ENCODE measurements at places on chromosomes 6 and 20.

DNA sequence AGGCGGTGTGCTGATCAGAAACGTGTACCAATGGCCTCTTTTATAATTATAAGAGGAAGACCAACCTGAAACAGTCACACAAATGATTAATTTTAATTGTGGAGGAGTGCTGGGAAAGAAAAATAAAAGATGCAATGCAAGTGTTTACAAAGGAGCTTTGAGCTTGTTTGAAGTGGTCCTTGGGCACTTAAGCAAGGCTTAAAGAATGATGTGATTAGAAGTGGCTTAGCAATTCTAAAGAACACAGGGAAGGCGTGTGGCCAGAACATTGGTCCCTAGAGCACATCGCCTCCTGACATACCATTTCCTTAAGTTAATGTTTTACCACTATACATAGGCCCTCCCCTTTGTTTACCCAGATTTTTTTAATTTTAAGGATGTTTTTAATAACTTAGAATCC lies 26.1 kb downstream of the PTPN1 start:
- DNase-seq, result no peak

DNA sequence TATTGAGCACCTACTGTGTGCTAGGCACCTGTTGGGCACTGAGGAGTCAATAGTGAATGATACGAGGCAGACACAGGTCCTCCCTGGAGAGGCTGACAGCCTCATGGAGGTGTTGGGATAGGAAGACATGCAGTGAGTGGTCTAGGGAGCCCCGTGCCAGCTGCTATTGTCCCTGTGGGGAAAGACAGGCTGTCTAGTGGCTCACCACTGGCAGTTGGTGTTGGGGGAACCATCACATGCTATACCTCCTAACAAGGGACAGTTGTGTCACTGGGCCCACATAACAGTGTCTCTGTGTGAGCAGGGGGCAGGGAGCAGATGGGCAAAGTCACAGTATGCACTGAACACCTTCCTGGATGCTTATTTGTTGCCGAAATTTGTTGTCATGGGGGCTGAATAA lies 45.9 kb upstream of the CTNNBL1 start:
- DNase-seq, result no peak

- no peak for DNase-seq
Observed at GRCh38 chr6:1129131-1129530, 182.8 kb upstream of the FOXQ1 start.

GRCh38 chr20:4073852-4074741 lies 58.7 kb upstream of the RNF24 start:
- no peak for DNase-seq

GRCh38 chr20:56925082-56925830 lies 296.1 kb downstream of the TFAP2C start:
- DNase-seq, result no peak

GRCh38 chr6:166841216-166841615 lies 115.1 kb downstream of the RNASET2 start:
- DNase-seq, result no peak

- DNase-seq, result no peak
Observed at GRCh38 chr6:142225115-142225514, 76.7 kb upstream of the ADGRG6 start.

DNA sequence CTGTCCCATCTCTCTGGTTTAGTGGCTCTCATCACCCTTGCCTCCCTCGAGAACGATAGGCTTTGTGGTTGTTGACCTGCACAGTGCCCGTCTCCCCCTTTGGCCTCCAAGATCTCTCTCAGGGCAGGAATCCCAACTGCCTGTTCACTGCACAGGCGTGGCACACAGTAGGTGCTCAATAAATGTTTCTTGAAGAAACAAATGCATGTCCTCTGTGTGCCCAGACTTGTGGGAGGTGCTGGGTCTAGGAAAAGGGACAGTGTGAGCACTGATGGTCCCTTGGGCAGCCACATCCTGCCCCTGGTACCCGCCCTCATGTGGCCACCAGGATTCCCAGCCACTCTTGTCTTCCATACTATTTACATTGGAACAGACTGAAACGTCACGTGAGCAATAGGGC lies 2.6 kb upstream of the BPIFB6 start:
- DNase-seq, result no peak

- no peak for DNase-seq
Observed at GRCh38 chr6:65984089-65984488, 277.1 kb upstream of the EYS start.

GRCh38 chr20:35145141-35145564 lies 2.0 kb downstream of the EDEM2 start:
- no peak for DNase-seq

DNA sequence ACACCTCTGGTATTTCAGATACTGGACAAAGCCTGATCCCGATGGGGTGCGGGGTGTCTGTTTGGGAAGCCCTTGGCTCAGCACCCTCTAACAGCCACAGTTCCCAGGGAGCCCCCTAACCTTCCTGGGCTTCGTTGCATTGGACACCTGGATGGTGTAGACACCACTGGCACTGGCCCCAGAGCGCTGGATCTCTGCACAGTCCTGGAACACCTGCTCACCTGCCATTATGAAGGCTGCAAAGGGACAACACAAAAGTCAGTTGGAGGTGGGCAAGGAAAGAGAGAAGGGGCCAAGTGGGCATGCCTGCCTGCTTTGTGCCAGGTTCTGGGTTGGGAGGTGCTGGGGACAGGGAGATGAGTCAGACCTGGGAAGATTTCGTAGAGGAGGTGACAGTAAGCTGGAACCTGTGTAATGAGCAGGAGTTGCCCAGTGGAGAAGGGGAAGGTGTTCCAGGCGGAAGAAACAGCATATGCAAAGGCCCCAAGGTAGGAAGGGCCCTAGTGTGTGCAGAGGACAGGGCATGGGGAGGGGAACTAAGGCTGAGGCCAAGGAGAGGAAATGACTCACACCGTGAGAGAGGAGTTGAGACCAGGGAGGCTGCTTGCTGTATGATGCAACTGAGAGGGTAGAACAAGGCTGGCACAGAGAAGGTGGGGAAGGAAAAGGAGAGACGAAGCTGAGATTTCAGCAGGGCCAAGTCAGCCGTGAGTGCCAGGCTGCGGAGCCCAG lies 34.9 kb downstream of the ANGPT4 start:
- DNase-seq, result no peak

- DNase-seq, result no peak
Observed at GRCh38 chr20:34643928-34644327, 33.0 kb downstream of the PIGU start.

DNA sequence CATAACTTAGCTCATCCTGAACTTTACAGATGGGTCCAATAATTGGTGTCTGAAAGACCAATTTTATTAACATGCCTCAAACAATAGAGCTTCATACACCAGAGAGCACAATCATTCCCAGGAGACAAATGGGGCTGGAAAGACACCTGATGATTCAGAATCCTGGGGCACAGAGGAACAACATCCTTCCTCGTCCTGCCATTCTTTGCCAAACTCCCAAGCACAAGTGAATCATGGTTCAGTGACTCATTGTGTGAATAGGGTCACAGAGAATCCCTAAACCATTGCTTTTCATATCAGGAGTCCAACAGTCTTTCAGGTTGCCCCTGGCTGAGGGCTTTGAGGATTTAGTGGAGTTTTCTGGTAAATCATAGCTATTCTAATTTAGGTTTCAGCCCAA lies 266.4 kb upstream of the BMP2 start:
- no peak for DNase-seq

DNA sequence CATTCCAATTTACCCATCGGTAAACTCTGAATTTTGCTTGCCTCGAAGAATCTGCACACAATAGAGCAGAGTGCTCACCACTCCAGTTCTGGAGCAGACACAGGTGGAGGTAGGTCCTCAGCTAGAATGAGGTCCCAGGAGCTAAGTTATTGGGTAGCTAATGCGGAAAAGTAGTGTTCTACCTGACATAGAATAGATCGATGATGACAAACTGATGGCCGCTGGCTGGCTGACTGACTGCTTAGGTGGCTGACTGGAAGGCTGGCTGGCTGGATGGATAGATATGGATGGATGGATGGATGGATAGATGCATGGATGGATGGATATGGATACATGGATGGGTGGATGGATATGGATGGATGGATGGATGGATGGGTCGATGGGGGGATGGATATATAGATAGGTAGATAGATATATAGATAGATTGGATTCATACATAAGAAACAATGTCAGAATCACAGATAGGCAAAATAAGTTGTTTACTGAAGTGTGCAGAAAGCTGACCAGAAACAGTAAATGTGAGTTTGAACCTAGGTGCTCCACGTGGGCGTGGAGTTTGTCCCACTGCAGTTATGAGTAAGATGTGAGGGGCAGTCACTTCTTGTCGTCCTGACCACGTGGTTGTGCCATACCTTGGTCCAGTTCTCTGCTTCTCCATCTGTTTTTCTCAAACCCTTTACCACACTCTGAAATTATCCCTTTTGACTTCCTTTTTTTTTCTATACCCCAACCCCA lies 62.1 kb downstream of the TBXT start:
- DNase-seq, result no peak

DNA sequence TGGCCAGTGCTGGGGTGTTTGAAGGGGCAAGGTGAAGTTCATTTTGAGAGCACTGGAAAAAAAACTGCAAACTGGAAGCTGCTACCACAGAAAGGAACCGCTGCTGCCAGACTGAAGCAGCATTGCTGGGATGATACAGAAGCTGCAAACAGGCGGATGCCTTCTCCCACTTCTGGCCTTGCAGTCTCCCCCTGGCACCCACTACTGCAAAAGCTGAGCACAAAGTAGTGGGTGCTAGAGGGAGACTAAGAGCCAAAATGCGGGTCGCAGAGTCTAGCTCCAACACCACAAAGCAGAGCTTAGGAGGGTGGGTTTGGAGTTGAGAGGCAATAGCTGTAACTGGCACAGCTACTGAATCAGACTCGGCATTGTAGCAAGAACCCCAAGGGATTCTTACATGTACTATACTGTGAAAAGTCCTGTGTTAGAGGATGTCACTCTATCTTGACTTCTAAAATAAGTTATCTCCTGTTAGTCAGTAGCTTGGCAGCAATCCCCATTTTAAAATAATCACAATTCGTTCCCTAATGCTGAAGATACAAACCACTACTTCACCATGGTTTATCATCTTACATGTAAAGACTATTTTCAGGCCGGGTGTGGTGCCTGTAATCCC lies 44.0 kb upstream of the COL21A1 start:
- no peak for DNase-seq

DNA sequence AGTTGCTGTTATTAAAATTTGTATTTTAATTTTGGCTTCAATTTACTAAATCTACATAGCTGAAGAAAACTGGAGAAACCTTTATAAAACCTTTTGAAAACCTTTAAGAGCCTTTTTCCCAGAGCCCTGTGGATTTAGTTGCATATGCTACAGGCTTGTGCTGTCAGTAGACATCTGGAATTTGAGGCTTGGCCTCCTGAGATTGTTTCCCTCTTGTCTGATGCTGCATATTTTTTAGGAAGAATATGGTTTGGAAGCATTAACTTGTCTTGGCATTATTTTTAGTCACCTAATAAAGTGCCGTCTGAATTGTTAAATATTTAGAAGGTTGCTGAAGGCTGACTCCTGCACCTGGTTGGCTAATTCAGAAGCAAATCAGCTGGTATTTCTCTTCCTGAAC lies 369.4 kb downstream of the UTRN start:
- DNase-seq, result no peak

GRCh38 chr6:79077715-79078074 lies 359 bp downstream of the PHIP start:
- no peak for DNase-seq

DNA sequence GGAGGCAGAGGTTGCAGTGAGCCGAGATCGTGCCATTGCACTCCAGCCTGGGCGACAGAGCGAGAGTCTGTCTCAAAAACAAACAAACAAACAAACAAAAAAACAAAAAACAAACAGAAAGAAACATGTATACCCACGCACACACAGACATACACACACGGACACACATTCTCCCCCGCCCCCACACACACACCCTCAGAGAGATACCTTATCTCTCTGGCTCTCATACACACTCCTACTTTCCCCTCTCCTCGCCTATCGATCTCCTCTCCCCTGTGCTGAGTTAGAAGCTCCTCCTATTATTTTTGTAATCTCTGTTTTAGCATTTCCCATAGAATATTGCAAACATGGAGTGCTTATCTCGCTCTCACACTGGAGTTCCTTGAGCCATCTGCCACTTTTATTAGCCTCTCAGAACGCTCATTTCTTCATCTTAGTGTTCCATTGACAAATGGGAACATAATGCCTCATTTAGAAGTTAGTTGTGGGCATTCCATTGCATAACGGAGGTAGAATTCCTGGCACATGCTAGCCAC lies 144.2 kb upstream of the CITED2 start:
- DNase-seq, result no peak

DNA sequence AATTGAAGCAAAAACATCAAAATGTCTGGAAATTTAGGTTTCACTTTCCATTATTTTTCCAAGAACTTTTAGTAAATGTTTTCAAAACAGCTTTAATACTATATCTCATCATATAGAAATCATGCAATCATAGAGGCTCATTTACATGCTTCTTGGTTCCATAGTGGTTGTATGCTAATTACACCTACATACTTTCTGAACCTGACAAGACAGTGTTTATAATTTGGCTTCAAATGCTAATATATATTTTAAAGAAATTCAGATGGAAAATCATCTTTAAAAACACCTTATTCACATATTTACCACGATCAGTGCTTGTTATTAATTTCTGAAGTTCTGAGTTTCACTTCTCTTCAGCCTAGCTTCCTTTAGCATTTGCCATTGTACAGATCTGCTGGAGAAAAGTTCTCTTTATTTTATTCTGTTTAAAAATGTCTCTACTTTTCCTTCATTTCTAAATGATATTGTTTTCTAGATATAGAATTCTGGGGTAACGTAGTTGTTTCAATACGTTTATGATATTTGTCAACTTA lies 89.9 kb downstream of the PLCB1 start:
- DNase-seq, result no peak

- no peak for DNase-seq
Observed at GRCh38 chr6:1832358-1832757, 222.6 kb downstream of the FOXC1 start.

DNA sequence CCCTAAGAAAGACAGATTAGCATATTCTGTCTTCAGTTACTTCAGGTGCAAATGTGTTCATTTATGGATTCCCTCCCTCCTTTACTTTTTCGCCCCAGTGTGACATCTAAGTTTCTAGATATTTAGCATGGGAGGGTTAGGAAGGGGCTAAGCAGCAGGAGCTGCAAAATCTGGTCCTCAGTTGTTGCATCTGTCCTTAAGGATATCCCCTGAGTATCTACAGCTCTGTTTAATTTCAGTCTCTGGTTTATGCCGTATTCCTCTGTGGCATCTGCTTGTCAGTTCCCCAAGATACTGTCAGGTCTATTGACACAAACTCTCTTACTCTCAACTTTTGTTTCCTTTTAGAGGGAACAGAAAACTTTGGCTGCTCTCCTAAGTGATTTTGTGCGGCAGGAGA lies 754.6 kb upstream of the MAP3K7 start:
- DNase-seq, result no peak

DNA sequence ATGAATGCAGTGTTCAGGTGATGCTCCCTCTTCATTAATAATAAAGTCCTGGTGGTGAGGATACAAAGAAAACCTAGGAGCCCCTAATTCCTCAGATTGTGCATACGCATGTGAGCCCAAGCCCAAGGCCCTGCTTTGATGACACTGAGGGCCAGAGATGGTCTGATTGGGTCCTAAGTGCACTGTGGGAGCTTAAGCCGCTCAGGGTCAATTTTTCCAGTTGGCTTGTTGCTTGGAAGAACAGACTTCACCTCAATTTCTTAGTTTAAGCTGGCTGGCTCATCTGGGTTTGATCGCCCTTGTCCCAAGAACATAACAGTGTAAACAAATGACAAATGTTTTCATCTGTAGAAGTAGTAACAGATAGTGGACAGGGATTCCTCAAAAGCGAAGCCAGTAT lies 41.4 kb downstream of the INSM1 start:
- no peak for DNase-seq

GRCh38 chr6:148972481-148972880 lies 225.7 kb downstream of the UST start:
- DNase-seq, result no peak

- no peak for DNase-seq
Observed at GRCh38 chr6:15363164-15363522, 117.3 kb downstream of the JARID2 start.

All from stimulated activated CD4-positive, alpha-beta T cell treated with anti-CD3 and anti-CD28 coated beads, TNF-alpha, amount 100 ng/mL, for 1 hour (primary cell).